ENCODE measurements at places on chromosomes 2 and 18. TPM values are rescaled to one million over a fixed set of nuclear protein-coding genes. Genes with fewer than 3 reads are reported as not detected.

UGT1A4 gene
- polyA plus RNA-seq: not detected

CYS1 gene
- not detected for polyA plus RNA-seq

TUBB8B gene
- polyA plus RNA-seq: not detected

LIMS3 gene
- 0.98 TPM for polyA plus RNA-seq

EHD3 gene
- 4.9 TPM for polyA plus RNA-seq

FHOD3 gene
- not detected for polyA plus RNA-seq

PROKR1 gene
- polyA plus RNA-seq: not detected

IL1F10 gene
- polyA plus RNA-seq: not detected

PSMA8 gene
- polyA plus RNA-seq: not detected

UGT1A5 gene
- polyA plus RNA-seq: not detected

COQ10B gene
- polyA plus RNA-seq: 49.4 TPM

LMAN2L gene
- polyA plus RNA-seq: 15.8 TPM

IL36A gene
- not detected for polyA plus RNA-seq

VWA3B gene
- not detected for polyA plus RNA-seq

CGREF1 gene
- polyA plus RNA-seq: not detected

CHRNG gene
- polyA plus RNA-seq: not detected

CDH7 gene
- not detected for polyA plus RNA-seq

BOLL gene
- polyA plus RNA-seq: not detected

KCNG2 gene
- not detected for polyA plus RNA-seq

CD207 gene
- polyA plus RNA-seq: 0.20 TPM

ARHGAP28 gene
- polyA plus RNA-seq: not detected

BCL11A gene
- 0.69 TPM for polyA plus RNA-seq

CAPN13 gene
- polyA plus RNA-seq: not detected

LOXL3 gene
- 0.19 TPM for polyA plus RNA-seq

REG1B gene
- not detected for polyA plus RNA-seq

PAX8 gene
- polyA plus RNA-seq: not detected

FAM110C gene
- not detected for polyA plus RNA-seq

ZDBF2 gene
- polyA plus RNA-seq: 0.04 TPM

LBX2 gene
- polyA plus RNA-seq: not detected

RESP18 gene
- polyA plus RNA-seq: not detected

ABCB11 gene
- polyA plus RNA-seq: not detected

ANKRD36C gene
- polyA plus RNA-seq: 26.0 TPM

NT5DC4 gene
- polyA plus RNA-seq: 0.24 TPM

LHCGR gene
- not detected for polyA plus RNA-seq

SLC11A1 gene
- polyA plus RNA-seq: 1.2 TPM

ALLC gene
- not detected for polyA plus RNA-seq

STK36 gene
- 3.9 TPM for polyA plus RNA-seq

RAX gene
- not detected for polyA plus RNA-seq

ZNF385B gene
- not detected for polyA plus RNA-seq
